ENCODE measurements at places on chromosomes 3 and 15.

DNA sequence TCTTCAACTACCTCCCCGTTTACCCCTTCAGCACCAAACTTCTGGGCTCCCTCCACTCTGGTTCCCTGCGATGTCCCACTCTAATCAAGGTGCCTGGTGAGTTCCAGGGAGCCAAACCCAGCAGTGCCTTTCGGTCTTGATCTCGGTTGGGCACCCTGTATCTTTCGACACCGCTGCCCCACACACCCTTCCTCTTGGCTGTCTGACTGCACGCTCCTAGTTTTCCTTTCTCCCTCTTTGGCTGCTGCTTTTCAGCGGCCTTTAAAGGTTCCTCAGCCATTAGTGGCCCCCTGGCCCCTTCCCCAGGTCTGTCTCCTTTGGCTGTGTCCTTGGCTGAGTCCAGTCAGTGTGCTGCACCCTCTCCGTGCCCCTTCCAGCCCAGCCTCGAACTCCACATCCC is 784 bp downstream of the TTLL3 start:
- no peak for DNase-seq

GRCh38 chr3:133066026-133066425 is 27.8 kb downstream of the TMEM108 start:
- DNase-seq = no peak

DNA sequence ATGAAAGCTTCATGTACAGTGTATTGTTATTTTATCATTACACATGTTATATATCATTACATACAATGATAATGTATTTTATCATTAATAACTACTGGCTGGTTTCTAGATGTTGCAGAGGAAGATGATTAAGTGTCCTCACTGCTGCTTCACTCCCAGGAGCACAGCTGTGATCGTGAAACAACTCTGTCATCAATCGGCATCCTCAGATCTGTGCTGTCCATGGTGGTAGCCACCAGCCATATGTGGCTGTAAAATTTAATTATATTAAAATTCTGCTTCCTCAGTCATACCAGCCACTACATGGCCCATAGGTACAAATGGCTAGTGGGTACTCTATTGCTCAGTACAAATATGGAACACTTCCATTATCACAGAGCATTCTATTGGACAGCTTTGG is 379.4 kb upstream of the CFAP20DC start:
- DNase-seq = no peak

DNA sequence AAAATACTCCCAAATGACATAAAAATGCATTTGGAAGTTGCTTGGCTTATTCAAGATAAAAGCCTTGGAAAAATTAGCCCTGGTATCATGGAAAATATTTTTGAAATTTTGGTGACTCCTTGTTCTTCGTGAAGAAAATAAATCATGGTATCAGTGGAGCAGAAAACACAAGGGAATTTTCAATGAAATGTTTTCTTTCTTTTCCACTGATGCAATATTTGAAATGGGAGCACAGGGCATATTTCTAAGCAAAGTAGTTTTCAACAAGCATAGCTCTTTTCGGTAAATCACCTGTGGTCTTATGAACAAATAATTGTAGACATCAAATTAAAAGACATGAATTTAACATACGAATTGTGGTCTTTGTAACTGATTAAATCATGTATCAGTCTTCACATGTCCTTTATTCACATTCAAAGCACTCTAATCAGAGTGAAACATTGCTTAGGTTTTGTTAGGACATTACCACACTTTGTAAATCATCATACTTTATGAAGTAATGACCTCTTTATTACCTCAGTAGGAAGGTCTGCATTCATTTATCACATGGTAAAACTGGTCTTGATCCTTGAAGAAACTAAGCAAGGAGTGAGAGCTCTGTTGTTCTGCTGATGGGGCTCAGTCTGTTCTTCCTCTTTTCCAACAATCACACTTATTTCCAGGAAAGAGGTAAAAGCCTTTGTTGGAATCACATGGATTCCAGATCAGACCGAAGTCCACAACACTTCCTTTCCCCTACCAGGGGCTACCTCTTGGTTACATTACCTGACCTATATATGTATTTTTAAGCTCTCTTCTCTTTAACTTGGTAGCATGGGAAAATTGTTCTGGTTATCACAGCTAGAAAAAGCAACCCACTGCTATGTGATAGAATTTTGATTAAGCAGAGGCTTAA is 413.5 kb upstream of the THBS1 start:
- no peak for DNase-seq

DNA sequence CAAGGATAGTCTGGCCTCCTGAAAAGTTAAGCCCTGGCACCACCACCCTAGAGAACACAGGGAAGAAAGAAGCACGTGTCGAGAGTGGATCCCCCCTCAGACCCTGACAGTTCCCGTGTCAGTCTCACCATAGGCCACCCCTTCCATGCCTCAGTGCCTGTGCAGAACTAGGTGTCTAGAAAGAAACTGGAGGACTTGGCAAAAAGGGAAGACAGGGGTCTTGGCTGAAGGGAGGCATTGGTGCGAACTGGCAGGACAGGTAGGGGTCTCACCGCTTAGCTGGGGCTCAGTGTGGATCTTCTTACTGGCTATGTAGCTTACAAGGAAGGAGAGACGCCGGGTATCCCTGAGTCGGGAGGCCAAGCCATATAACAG is 518 bp downstream of the QARS1 start:
- no peak for DNase-seq

DNA sequence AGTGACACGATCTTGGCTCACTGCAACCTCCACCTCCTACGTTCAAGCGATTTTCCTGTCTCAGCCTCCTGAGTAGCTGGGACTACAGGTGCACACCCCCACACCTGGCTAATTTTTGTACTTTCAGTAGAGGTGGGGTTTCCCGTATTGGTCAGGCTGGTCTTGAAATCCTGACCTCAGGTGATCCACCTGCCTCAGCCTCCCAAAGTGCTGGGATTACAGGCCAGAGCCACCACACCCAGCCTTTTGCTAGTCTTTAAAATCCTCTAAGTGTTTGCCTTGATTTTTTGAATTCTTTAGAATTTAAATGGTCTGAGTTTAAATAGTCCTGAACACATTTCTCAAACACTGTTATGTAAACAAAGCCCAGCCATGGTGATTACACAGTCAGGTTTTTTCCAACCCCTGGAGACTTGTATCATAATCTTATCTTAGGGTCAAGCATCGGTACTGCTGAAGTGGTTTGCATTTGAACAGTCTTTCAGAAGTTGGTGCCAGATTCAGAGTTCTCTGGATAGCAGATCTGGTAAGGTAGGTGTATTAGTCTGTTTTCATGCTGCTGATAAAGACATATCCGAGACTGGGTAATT is 28.2 kb upstream of the PIAS1 start:
- no peak for DNase-seq

All from NCI-H1092 treated with DMSO at 0.1 percent for 48 hours (cell line).